ENCODE measurements at places on chromosomes 3 and 15.

- DNase-seq: no peak
Observed at GRCh38 chr3:30685267-30685667, 78.9 kb downstream of the TGFBR2 start.

DNA sequence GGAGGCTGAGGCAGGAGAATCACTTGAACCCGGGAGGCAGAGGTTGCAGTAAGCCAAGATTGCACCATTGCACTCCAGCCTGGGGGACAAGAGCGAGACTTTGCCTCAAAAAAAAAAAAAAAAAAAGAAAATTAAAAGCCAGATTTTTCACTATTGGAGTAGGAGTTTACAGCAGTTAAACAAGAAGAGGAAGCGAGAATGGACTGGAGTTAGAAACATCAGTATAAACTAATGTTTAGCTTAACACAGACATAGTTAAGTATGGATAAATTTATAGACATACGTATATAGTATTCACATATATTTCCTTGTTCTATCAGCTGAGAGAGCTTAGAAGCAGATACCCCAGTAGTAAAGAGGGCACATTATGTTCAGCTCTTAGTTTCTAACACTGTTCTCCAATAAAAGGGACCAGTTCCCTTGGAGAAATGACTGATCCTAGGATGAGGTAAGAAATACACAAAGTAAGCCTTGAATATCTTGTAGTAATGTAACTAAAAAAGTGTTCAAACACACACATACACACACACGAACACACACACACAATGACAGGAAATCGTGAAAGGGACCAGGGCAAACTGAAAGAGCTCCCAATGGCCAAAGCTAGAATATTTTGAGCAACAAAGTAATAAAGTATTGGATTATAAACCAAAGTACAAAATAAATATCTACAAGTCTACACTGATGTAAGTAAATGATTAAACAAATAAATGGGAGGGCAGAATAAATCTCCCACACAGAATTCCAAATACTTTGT is 25.1 kb downstream of the PIK3CB start:
- DNase-seq: no peak

- DNase-seq: no peak
Observed at GRCh38 chr15:55770261-55770660, 27.3 kb upstream of the PRTG start.

GRCh38 chr3:171967932-171968678 is 71.3 kb upstream of the FNDC3B start:
- DNase-seq: no peak

DNA sequence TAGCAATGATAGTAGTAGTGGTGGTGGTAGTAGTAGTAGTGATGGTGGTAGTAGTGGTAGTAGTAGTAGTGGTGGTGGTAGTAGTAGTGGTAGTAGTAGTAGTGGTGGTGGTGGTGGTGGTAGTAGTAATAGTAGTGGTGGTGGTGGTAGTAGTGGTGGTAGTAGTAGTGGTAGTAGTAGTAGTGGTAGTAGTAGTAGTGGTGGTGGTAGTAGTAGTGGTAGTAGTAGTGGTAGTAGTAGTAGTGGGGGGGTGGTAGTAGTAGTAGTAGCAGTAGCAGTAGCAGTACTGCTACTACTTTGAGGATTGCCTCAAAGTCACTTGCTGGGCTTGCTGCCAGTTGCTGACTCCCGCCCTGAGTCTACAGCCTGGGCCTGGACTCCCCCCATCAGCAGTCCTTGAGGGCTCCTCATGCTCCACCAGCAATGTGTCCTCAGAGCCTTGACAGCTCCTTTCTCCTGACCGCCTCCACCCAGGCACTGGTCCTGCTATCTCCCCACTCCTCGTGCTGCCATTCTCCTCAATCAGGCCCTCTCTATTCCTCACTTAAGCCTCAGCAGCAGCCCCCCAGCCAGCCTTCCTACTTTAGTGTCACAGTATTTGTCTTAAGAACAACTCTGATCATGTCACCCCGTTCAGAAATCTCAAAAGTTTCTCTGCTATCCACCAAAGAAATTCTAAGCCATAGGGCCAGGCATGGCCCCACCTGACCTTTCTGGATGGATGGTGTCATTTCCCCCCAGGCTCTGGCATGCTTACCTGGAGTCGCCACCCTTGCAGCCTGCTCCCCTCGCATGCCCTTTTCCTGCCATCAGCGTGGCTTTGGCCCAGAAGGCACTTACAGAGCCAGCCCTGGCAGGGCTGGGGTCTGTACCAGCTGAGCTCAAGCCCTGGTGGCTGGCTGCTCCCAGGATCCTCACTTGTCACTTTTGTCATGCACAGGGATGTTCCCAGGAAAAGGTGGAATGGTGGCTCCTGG is 45.6 kb downstream of the DLEC1 start:
- DNase-seq: no peak

DNA sequence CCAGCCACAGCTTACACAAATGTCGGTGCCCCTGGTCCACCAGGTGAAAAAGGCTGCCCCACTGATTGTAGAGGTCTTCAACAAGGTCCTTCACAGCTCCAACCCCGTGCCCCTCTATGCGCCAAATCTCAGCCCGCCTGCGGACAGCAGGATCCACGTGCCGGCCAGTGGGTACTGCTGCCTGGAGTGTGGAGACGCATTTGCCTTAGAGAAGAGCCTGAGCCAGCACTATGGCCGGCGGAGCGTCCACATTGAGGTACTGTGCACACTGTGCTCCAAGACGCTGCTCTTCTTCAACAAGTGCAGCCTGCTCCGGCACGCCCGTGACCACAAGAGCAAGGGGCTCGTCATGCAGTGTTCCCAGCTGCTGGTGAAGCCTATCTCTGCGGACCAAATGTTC is 32.9 kb upstream of the ALPK3 start:
- DNase-seq: no peak

- DNase-seq: no peak
Observed at GRCh38 chr15:22942306-22942855, 37.8 kb downstream of the CYFIP1 start.

DNA sequence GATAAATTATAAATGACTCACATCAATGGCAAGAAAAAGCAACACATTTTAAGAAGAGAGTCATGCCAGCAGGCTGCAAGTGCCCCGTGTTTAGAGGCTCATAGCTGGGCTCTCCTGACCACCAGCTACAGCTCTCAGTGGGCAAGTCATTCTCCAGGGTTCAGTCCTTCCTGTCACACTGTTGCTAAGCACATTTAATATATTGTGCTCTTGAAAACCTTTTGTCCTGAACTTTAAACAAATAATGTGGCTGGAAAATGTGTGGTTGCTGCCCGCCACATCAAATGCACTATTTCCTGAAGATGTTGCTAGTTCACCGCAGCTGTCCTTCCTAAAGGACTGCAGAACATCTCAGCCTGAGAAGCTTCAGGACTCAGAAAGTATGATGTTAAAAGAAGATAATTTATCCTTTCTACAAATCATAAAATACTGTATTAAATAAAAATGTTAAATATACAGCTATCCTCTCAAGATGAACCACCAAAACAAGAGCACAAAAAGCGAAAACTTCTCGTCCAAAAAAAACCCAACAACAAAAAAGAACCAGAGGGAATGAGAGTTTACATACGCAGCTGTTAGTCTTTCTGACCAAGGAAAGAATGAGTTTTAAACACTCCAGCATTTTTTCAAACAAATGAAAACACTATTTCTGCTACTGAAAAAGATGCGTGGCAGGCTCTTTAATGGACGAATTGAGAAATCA is 951 bp downstream of the TARS3 start:
- DNase-seq: no peak

GRCh38 chr3:124588794-124589193 is 141.5 kb upstream of the UMPS start:
- no peak for DNase-seq

DNA sequence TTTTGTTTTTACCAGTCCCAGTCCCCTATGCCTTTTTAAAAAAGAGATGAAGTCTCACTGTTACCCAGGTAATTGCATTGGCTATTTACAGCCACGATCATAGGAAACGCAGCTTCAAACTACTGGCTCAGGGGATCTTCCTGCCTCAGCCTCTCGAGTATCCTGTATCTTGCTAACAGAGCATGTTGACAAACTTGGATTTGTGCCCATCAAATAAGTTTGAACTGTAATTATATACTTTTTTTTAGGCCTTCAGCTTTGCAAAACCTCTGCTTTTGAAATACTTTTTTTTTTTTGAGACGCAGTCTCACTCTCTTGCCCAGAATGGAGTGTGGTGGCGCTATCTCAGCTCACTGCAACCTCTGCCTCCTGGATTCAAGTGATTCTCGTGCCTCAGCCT is 3.0 kb upstream of the EDEM1 start:
- no peak for DNase-seq

DNA sequence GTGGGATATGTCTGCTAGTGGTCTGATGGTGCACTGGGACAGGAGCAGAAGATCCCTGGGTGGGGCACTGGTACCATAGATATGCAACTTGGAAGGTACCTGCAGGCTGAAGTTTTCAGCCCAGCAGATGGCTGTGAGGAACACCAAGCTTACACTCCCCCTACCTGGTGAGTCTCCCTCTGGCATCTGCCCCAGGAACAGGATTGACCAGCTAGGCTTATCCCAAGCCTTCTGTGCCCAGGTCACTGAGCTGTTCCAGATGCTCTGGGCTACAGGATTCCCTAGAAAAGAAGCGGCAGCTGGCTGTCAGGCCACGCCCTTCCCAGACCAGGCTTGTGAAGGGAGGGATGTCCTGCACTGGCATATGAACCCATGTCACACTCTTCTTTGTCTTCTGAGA is 1130.0 kb downstream of the NAALADL2 start:
- DNase-seq: no peak

GRCh38 chr3:157088601-157089454 is 71.1 kb downstream of the CCNL1 start:
- no peak for DNase-seq

- DNase-seq: peak; percentile 18
Observed at GRCh38 chr15:71730277-71731144, 79.8 kb upstream of the NR2E3 start.
